ENCODE measurements at places on chromosomes 11 and 22.

DNA sequence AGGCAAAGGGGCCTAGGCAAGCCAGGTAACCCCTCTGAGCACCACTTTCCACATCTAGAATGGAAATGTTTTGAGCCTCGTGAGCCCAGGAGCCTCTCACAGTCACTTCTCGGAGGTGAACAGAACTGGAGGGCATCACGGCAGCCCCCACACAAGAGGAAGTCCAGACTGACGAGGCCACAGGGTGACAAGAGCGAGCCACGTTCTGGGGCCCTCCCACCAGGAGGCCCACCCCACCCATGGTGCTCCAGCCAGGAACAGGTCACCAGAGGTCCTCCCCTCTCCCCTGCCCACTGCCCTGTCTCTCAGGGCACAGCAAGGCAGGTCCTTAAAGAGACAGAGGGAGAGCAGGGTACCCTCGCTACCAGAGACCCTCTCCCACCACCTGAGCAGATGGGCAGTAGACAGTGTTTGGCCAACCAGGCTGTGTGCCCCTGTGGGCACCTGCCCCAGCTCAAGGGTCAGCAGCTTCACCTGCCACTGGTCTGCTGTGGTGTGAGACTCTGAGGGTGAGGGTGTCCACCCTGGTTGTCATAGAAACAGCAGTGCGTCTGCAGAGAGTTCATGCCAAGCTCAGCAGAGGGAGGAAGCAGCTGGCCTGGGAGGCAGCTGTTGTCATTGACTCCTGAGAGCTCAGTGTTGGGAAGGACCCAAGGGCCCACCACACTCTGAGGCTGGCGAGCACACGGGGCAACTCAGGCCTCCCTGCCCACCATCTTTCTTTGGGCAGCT is 31.4 kb downstream of the RSPH14 start:
- peak; percentile 86 for DNase-seq

GRCh38 chr11:95659088-95659487 is 130.5 kb downstream of the FAM76B start:
- DNase-seq = no peak

DNA sequence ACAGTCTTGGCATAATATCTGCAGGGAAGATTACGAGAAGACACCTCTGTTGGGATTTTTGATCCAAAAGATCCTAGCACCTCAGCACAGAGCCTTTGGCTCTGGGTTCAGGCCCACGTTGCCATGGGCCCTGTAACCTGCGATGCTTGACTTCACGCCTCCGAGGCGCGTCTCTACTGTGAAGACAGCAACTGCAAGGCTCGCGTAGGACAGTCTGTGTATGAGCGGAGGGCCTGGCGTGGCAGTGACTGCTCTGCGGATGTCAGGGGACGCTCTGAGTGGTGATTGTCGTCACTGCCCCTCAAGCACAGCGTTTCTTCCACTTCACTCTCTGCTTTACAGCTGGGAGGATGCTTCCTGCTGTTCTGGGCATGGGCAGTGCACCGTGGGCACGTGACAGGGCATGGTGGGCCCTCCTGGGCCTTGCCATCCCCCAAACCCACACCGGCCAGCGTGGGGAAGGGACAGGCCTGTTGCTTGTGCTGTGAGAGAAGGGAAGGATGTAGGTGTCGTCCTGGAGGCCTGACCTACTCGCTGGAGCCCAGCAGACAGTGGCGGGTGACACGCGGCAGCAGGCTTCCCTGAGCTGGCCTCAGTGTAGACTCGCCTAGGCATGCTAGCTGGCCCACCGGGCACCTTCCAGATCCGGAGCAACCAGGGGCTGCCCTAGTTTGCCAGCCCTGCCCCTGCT is 26.5 kb downstream of the GLB1L2 start:
- no peak for DNase-seq

- DNase-seq = no peak
Measured at GRCh38 chr22:46829117-46829891, 66.9 kb downstream of the TBC1D22A start.

DNA sequence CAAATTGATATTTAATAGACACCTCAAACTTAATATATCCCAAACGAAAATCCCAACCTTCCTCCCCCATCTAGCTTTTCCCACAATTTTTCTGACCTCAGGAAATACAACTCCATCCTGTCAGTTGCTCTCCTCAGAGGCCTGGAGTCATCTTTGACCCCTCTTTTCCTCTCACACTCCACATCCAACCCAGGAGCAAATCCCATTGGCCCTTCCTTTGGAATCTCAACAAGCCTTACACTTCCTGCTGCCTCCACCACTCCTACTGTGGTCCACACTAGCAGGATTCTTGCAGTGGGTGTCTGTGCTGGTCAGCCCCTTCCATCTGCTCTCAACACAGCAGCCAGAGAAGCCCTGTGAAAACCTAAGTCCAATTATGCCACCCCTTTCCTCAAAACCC is 39.3 kb upstream of the RFPL3 start:
- no peak for DNase-seq

GRCh38 chr22:31107178-31107893 is at the start of gene SELENOM:
Gene SELENOM, minus strand, starts transcription at chr22:31107568. Its CDS starts 63 bp downstream, at chr22:31107505.
- peak; percentile 82 for DNase-seq

DNA sequence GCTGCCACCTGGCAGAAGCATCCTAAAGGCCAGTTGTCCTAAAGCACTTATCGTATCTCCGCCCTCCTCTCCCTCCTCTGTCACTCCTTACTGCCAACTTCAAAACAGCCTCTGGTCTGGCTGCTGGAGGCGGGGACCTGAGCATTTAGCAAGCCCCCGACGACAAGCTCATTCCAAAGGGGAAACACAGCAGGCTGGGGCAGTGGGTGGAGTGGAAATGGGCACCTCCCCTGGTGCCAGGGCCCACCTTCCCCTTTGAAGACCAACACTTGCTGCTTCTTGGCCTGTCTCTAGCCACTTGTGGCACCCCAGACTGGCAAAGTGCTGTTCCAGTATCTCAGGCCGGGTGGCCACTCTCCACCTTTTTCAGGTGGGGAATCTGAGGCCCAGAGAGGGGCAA is 3.6 kb downstream of the MAP3K11 start:
- DNase-seq = no peak

All from SHP77 treated with DMSO at 0.1 percent for 48 hours (cell line).